Stimulated activated CD4-positive, alpha-beta T cell treated with anti-CD3 and anti-CD28 coated beads, Interleukin-1b, Interleukin-23, amount 100 ng/mL, for 1 hour (primary cell): ENCODE measurements at places on chromosomes 1 and 21.

GRCh38 chr1:167022384-167022783 lies 33.3 kb downstream of the MAEL start:
- no peak for DNase-seq

DNA sequence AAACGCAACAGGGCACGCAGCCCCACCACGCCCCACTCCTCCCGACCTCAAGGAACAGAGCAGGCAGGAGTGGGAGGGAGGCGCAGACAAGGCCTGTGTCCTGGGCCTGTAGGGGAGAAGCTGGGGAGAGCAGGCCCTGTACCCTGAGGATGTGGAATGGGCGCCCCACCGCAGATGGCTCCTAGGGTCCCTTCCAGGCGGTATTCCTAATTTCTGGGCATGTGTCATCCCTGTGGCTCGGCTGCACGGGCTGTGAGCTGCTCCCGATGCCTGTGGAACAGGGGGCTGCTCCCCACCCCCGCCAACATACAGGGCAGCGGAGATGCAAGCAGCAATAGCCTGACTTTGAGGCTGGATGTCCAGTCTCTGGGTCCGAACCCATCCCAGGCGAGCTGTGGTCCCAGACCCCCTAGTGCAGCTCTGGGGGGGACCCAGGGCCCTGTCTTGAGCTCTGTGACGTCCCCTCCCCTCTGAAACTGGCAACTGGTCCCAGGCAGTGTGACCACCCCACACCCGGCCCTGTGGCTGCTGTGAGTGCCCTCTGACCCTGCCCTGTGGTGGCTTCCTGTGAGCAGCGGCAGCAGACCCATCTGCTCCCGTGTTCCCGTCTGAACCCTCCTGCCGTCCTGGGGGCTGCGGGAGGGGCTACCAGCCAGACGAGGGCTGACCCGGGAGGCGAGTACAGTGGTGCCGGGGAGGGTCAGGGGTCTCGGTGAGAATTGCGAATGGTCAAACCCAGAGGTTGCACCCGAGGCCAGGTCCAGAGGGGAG lies 13.9 kb upstream of the COL6A2 start:
- no peak for DNase-seq

GRCh38 chr1:48026275-48026674 lies 29.1 kb upstream of the TRABD2B start:
- no peak for DNase-seq

DNA sequence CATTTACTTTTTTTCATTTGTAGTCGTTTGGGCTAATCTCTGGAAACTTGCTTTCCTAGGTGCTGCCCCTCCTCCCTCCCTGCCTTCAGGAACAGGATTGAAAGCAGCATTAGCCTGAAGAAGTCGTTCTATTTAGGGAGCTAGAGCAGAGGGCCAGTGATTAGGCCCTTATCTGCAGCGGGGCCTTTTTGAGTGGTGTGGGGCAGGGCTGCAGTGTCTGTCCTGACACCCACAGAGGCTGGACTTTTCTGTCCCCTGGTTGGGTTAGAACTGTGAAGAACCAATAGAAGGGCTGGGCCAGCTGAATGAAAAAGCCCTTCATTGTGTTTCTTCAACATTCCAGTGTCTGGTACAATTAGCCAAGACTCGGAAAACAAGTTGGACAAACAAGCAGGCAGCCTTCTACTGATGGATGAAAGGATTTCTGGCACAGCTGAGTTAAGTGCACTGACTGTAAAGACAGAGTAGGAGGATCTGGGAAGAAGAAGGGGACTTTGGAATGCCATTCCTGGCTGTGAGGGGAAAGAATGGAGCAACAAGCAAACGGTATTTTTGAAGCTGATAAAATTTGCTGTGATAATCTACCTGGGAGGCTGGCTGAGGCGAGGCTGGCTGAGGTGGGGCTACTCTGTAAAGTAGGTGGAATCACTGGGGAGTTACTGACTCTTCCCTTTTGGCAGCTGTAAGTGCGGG lies 9.7 kb downstream of the MACF1 start:
- no peak for DNase-seq

GRCh38 chr1:89064632-89065031 lies 376 bp downstream of the GBP1 start:
- no peak for DNase-seq

GRCh38 chr1:88463401-88463985 lies 220.6 kb upstream of the PKN2 start:
- no peak for DNase-seq

DNA sequence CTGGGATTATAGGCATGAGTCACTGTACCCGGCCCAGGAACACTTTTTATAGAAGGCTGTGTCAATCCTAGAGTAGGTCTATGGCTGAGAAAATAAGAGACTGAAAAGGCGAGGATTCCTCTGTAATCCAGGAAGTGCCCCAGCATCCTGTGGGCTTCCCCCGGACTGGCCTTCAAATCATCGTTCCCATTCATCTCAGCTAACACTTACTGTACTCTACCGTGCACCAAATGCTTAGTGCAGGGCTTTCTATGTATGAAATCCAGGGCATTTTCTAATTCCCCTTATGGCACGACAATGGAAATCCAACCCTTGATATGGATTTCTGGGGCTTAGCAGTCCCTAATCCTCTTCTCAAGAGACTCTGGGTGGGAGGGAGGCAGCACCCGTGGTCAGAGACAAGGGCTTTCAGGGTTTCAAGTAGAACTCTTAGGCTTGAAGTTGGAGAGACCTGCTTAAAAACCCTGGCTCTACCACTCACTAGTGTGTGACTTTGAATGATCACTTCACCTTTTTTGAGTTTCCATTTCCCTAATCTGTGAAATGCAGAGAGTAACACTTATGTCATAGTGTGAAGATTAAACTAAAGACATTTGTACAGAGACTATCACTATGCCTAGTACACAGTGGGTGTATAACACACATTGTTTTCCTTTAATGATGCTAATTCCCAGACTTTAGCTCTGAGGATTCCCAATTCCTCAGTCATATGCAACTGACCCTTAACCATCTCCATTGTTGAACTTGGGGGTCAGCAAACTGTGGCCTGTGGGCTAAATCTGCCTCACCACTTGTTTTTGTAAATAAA lies 20.3 kb downstream of the MECR start:
- DNase-seq: no peak

DNA sequence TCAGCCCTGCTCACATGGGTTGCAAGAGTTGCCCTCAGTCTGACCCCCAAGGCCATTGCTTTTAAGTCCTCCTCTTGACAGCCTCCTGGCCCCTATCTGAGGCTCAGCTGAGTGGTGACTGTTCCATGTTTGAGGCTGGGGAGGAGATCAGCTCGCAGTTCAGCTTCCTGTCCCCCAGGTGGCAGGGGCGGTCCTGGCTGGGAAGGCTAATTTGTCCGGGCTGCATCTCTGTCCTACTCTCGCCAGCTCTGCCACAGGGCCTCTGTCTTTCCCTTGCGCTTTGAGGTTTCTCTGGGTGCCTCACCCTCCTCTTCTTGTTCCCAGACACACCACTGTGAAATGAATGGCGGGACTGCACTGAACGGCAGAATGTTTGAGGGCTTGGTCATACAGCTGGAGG lies 157.3 kb downstream of the KCNJ6 start:
- no peak for DNase-seq

DNA sequence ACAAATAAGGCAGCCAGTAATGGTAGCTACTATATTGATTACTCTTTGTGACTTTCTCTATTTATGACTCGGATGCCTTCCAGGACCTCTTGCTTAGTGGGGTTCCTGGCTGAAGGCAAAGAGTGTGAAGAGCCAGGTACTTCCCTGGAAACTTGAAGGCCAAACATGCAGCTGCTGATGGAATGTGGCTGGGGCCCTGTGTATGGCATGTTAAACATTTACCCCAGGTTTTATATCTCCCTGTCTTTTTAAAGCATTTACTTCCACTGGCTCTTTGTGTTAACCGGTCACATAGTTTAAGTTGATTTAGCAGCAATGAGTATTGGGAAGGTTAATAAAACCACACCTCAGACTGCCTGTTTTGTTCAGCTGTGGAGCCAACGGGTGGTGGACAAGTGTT lies 45.7 kb upstream of the PAXBP1 start:
- no peak for DNase-seq

DNA sequence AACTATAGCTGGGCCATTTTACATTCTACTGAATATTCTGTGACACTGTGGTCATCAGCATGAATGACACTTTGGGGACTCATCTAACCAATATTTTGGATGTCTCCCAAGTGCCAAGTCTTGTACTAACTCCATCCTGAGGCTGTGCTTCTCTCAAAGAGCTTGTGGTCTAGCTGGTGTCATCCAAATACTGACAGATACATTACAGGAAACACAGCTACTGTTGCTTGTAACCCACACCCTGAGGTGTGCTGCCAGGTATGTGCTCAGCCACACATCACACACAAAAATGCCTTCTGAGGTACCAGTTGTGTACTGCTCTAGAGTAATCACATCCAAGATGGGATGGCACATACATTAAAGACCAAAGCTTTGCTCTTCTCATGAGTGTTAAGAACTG lies 81.6 kb downstream of the ST6GALNAC5 start:
- no peak for DNase-seq

DNA sequence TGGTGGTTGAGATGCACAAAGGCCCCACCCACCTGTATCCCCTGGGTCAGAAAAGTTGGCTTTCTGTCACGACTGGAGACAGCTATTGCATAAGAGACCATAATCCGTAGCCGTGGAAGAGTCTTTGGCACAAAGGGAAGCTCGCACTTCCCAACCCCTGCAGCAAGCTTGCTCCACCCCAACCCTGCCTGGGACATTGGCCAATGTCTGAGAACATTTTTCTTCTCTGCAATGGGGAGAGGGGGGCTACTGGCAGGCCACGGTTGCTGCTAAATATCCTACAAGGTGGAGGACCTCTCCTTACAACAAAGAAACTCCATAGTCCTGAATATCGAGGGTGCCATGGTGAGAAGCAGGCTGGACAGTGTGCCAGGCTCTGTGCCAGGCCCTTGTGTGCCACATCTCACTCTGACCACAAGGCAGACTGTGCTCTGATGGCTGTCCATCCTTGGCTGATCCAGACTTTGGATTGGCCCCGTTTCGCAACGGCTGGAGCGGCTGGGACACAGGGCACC lies 104.1 kb downstream of the CSMD2 start:
- no peak for DNase-seq

- DNase-seq: no peak
These were observed 481.1 kb upstream of the NEGR1 start for GRCh38 chr1:72763481-72763880.

GRCh38 chr1:115839679-115840237 lies 1.2 kb downstream of the NHLH2 start:
- no peak for DNase-seq

DNA sequence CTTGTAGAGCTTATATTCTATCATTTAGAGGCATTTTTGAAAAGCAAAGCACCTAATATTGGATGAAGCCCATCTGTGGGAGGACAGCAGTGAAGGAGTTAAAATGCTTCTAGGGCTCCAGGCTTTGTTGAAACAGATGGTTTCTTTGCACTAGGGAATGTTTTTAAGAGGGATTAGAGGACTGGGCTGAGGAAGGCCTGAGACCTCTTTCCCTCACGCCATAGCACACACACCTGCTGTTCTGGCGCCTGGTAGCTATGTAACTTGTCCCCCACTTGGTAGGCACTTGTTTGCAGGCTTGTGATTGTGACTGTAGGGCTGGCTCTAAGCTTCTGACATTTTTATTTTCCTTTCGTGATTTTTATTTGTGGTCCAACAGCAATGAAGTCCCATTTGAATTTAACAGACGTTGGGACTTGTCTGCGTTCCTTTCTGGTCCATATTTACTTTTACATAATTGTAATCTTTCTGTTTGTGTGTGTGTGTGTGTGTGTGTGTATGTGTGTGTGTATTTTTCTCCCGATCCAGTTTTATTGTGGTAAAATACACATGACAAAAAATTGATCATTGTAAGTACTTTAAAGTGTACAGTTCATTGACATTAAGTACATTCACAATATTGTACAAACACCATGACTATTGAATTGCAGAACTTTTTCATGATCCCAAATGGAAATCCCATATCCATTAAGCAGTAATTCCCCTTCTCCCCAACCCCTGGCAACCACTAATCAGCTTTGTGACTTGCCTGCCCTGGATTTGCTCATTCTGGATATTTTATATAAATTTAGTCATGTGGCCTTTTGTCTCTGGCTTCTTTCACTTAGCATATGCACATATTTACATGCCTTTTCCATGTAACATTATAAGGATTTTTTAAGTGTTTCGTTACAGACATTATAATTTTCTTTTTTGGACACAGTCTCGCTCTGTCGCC lies 33.5 kb upstream of the MACF1 start:
- DNase-seq: no peak

DNA sequence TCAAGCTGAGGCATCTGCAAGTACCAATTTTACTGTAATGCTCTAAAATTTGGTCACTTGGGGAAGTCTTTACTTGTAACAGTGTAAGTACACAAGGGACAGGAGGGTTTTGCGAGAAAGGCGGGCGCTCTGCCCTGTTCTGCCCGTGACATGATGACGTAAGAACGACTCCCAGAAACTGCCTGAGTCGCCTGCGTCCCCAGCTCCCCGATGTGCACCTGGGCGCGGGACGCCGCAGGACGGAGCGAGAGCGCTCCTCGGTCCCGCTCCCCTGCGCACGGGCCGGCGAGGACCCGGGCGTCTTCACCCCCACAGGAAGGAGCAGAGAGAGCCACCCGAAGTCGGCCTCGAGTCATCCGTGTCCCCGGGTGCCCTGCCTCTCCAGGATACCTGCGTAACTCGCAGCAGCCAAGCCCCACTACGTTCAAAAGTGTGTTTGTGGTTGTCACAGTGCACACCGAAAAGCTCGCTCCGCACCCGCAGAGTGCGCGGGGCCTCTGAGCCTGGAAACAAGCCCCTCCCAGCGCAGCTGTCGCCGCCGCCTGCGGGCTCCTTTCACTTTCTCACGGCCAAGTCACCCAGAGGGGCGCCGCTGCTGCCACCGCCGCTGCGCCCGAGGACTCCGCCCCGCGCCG lies 3.3 kb upstream of the ZBTB18 start:
- no peak for DNase-seq

DNA sequence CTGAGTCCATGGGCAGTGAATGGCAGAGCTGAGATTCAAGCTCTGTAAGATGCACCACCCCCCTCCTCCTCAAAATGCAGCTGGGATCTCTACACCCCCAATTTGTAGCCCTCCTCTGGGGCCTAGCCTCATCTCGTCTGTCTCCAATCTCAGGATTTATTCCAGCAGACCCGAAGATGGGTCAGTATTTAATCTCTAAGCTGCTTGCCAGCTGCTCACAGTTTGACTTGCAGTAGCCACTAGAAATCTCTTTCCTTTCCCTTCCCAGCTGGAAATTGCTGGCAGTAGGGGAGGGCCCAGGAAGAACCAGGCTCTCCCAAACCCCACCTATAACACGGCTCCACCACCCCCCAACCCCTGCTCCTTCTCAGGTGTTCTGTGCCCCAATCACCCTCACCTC lies 1.5 kb downstream of the LACTBL1 start:
- DNase-seq: no peak
